ENCODE measurements at places on chromosomes 13 and 19.

GRCh38 chr13:49220856-49221589 is 885 bp downstream of the MLNR start:
- no peak for DNase-seq

- no peak for DNase-seq
Measured at GRCh38 chr13:61989978-61990377, 574.3 kb upstream of the PCDH20 start.

GRCh38 chr13:40403509-40404241 is 262.8 kb downstream of the FOXO1 start:
- DNase-seq, result no peak

DNA sequence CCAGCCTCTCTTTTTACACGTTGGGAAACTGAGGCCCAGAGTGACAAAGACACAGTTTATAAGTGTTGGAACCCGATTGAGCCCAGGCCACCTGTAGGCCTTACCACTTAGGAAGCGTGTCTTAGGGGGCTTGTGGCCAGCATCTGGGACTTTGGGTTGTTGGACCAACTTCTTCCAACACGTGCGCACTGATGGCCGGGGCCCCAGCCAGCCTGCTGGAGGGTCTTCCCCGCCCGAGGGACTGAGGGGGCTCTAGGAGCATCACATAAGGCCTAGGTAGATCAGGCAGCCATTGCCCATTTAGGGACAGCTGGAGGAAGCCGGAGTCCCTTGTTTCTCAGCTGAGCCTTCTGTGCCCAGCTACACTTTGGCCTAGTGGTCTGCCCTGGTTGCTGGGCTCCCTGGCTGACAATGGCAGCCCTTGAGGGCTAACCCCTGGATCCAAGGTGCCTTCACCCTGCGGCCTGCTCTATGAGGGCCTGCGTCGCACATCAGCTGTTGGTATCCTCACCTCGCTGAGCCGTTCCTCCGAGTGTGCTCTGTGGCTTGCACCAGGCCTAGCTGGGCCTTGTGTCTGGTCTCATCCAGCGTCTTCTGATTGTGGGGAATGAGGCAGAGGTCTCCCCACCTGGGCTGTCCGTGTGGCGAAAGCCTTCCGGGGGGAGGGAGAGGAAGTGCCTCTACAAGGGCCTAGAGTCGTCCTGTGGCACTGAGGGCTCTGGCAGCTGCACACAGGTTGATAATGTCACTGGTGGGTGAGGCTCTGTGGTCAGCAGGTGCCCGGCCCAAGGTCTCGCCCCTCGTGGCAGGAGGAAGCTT is 1.2 kb downstream of the RAB11B start:
- no peak for DNase-seq

DNA sequence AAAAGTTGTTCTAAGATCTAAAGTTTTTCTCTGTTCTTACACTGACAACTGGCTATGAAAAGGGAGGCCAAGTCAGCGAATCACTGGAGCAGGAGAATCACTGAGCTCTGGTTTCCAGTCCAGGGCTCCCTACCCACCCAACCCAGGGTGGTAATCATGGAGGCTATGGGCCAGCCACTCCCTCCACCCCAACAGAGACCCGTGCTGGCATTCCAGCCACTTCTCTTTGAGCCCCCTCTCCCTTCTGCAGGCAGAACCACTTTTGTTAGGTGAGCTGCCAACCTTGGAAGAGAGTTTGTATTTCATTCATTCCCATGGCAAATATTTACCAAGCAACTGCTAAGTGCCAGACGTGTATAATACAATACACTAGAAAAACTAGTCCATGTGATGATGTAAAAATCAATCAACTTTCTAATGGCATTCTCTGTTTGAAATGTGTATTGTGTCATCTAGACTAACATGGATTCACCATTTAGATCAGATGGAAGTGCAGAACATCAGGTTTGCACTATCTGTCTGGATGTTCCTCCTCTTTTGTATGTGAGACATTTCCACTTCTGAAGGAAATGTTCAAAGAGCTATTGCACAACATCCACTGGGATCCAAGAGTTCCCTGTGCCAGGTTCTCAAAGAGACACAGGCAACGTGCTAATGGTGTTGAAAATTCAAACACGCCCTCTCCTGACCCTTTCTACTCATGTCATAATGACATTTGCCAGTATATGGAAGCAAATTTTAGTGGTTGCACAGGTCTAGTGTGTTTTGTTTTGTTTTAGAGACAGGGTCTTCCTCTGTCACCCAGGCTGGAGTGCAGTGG is 5.3 kb downstream of the MLNR start:
- no peak for DNase-seq

DNA sequence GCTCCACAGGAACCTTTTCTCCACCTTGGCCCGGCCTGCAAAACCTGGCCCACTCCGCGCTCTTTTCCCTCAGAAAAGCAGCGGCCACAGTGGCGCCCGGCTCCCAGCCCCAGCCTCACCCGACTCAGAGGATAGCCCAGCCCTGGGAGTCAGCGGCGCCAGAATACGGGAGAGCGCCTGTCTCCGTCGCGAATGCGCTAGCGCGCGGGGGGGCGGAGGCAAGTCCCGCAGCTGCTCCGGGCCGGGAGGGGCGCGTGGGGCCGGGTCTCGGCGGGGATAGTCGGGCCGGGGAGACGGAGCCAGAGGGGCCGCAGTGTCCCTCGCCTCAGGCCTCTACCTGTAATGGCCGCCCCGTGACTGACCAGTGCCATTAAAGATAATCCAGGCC is at the start of gene ZFP30:
Gene ZFP30, minus strand, starts transcription at position 165 of the 388 bp plus-strand sequence. CDS start 7,643 bp downstream, outside the sequence.
- peak; percentile 40 for DNase-seq

- no peak for DNase-seq
Measured at GRCh38 chr13:40681341-40682146, 15.1 kb upstream of the FOXO1 start.

- no peak for DNase-seq
Measured at GRCh38 chr13:49539313-49539712, 43.6 kb downstream of the PHF11 start.

All from GM12864 (cell line).